ENCODE measurements at places on chromosomes 7 and 10.
A peak's percentile ranks its signal among the peaks of the same experiment; 100 is the strongest.

GRCh38 chr10:114308531-114309363, 69.7 kb downstream of the VWA2 start:
- DNase-seq, result no peak

DNA sequence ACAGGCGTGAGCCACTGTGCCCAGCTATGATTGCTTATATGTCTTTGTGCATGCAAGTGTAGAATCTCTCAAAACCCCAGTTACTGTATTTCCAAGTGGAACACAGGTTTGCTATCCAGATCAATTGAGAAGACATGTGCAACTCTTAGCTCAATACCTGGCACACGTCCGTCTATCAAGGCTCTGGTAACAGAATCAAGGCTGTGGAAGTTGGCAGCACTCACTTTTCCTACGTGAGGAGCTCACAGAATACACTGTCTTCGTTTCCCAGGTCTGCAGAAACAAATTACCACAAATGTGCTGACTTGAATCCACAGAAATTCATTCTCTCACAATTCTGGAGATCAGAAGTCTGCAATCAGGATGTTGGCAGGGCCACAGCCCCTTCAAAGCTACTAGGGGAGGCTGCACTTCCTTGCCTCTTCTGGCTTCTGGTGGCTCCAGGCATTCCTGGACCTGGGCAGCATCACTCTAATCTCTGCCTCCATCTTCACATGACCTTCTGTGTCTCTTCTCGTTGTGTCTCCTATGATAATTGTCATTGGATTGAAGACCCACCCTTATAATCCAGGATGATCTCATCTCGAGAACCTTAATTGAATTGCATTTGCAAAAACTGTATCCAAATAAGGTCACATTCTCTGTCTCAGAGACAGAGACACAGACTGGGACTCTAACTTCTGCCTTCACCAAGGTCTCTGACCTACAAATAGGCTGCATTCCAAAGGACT, 84.8 kb upstream of the C7orf33 start:
- no peak for DNase-seq

- DNase-seq, result no peak
Measured at GRCh38 chr7:123397746-123398338, 136.6 kb downstream of the IQUB start.

DNA sequence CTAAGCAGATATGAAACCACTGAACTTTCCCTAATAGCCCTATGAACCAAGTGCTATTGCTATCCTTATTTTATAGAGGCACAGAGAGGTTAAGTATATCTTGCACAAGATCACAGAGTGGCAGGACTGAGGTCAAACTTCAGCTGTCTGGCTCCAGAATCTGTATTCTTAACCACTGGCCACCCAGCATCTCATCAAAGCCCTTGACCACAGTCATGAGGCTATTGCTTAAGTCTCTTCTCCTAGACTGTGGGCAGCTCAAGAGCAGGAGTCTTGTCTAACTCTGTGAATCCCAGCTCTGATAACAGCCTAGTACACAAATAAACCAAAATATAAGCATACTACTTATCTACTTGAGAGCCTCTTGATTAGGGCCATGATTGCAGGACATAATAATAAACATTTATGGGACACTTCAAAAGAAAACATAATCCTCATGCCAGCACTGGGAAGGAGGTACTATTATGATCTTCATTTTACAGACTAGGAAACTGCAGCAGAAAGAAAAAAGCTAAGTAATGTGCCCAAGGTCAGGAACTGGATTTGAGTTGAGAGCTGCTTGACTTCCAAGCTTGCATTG, 22.4 kb upstream of the SMC3 start:
- no peak for DNase-seq

- DNase-seq, result no peak
Measured at GRCh38 chr10:85603151-85603940, 763.2 kb downstream of the GRID1 start.

DNA sequence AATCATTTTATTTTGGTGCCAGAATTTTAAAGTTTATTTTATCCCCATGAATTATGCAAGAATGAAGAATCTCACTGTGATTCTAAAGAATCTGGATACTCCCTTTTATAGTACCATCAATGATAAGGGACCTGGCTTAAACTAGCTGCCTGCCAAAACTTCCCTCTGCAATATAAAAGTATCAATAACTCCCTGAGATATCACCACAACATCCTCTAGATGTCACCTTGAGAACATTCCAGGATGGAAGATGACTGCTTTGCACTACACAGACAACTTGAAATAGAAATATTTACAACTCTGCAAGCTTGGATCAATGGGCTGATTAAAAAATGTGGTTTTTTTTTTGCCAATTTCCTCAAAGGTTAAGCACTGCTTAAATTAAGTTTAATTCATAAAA, 142.1 kb downstream of the SLC25A13 start:
- peak; percentile 3 for DNase-seq

- peak; percentile 14 for DNase-seq
Measured at GRCh38 chr7:127391591-127392181, 822 bp downstream of the ZNF800 start.

- DNase-seq, result no peak
Measured at GRCh38 chr7:80313067-80313626, 178.5 kb downstream of the GNAI1 start.

DNA sequence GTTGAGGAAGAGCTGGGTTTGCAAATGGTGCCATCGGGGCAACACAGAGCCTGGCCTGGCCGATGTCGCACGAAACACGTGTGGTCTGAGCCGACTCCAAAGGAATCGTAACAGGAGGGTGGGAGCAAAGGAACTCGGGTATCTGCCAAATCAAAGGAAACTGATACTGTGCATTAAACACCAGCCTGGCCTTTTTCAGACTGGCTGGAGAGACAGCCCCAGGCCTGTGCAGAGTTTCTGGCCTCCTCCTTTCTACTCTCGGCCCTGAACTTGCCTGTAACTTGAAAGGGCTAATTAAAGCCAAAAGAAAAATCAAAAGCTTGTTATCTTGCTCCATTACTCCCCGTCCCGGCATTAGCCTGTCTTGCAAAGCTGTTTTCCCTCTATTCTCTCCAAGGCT, 71.4 kb downstream of the PLXNA4 start:
- no peak for DNase-seq

DNA sequence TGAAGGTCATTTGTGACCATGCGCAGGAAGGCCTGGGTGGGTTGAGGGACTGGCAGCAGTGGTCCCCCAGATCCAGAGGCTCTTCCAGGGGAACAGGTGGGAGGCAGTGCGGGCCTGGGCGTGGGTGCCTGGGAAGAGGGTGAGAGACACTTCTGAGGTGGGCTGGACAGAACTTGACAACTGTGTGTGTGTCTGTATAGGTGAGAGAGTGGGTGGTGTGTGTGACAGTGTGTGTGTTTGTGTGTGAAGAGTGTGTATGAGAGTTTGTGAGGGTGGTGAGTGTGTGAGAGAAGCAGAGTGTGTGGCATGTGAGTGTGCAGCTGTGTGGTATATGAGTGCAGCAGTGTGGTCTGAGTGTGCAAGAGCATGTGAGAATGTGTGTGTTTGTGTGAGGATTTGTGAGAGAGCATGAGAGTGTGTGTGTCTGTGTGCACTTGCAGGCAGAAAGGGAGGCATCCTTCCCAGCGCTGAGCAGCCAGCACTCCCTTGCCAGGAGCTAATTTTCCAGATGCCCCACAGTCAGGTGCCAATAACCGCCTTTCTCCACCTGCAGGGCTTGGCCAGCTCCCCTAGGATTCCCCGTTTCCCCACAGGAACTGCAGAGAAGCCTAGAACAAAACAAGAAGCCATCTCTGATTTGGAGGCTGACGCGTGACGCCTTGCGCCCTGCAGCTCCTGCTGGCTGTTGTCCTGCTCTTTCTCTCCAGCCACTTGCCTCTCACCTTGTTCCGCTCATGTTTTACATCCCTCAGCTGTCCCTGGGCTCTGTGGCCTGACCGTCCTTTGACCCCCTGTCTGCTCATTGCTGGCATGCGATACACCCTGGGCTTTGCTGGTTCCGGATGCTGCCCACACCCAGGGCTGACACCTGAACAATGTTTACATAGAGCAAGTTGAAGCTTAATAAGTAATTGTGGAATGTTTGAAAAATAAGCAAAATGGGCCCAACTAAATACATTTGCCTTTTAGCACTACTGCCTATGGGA, 88.0 kb downstream of the TMEM178B start:
- DNase-seq, result no peak

DNA sequence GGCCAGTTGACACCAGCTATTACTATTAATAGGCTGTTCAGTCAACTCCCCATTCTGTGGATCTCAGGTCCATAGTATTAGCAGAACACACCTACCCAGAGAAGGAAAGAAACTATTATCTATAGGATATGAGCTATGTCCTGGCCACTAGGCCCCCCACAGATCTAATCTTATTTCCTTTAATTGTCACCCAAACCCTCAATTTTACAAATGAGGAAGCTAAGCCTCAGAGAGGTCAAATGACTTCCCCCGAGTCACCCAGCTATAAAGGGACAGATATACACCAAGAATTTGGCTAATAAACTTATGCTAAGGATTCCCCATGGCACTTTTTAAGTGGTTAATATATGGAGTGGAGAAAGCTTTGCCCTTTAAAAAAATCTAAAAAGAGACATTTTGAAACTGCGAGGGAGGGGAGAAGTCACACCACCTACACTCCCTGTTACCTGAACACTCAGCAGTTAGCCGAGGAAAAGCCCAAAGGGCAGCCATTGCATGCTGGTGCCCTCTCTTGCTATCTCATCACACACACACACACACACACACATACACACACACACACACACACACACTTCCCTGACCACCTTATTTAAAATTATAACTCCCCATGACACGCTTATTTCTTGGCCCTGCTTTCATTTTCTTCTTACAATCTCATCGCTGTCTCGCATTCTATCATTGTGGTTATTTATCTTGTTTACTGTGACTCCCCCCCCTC, 157.0 kb upstream of the ADO start:
- DNase-seq, result no peak

DNA sequence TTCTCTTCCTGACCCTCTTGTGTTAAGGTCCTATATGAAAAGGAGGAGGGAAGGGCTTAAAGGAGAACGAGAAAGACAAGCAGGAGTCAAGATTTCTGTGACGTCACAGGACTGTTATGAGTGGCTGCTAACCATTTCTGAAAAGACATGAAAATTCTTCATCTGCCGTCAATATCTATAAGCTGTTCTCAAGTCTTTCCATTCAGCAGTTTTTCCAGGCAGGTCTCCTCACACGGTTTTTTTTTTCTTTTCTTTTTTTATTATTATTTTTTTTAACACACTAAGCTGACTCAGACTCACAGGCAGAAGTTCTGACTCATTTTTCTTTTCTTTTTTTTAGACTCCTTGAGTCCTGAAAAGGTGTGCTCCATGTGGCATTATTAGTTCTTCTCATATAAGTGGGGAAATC, 72.0 kb downstream of the DGKI start:
- DNase-seq, result peak; percentile 36

DNA sequence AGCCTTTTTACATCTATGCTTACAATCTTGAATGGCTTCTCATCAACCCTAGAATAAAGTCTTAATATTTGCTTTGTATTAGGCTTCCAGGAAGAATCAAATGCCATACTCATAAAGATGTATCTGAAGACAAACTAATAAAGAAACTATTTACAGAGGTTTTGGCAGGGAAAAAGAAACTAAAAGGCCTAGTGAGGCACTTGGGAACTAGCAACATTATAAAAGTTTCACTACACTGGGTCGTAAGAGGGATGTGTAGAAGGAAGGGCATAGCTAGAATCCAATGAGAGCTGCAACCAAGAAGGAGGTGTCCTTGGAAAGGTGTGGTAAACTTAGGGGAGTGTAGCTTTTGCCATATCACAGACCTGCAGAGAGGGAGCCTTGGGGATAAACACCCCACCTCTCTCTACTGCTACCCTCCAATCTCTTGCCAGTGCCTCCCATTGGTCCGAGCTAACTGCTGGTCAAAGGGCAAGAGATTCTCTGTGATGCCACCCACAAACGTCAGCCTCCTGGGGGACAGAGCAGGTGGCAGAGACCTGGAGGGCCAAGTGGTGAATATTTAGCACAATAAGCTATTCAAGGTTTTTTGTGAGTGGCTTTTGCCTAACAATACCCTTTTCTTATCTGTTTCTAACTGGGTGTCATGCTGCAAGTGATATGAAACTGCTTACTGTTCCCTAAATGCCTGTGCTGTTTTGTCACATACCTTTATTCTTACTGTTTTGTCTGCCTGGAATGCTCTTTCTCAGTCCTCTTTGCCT, 60.7 kb downstream of the CPED1 start:
- no peak for DNase-seq

- DNase-seq, result no peak
Measured at GRCh38 chr10:31508234-31508633, 189.2 kb downstream of the ZEB1 start.

DNA sequence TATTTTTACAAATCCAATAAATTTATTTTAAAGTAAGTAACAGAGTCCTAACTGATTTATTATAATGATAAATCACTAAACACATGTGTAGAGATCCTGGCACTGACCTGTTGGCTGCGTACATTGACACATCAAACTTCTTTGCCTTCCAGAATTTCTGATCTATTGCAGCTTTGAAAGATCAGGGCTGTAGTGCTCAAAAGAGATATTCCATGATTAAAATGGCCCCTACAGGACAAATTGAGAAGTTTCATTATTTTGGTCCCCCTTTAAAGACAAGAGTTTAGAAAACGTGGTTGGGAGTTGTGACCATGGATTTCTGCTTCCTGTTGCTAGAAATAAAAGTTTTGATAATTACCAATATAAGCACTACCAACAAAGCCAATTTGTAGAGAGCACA, 87.7 kb upstream of the PDK4 start:
- DNase-seq, result peak; percentile 15

GRCh38 chr7:137757146-137757925, 89.4 kb downstream of the DGKI start:
- DNase-seq, result peak; percentile 41

DNA sequence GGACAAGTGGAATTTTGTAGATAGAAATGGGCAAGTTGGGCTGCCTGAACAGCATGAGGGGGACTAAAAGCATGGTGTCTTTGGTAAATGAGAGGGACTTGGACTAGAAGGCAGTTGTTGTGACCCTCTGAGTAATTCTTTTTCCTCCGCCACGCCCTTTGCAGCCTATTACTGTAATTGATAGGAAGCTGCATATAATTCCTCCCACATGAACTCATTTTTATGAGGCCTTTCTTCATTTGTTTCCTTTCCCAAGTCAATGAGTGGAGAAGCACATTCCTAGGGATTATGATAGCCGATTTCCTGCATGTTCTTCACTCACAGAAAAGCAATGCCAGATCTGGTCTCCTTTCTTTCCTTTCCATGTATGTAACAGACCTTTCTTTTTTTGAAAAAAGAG, 27.7 kb downstream of the ZSCAN25 start:
- DNase-seq, result no peak

DNA sequence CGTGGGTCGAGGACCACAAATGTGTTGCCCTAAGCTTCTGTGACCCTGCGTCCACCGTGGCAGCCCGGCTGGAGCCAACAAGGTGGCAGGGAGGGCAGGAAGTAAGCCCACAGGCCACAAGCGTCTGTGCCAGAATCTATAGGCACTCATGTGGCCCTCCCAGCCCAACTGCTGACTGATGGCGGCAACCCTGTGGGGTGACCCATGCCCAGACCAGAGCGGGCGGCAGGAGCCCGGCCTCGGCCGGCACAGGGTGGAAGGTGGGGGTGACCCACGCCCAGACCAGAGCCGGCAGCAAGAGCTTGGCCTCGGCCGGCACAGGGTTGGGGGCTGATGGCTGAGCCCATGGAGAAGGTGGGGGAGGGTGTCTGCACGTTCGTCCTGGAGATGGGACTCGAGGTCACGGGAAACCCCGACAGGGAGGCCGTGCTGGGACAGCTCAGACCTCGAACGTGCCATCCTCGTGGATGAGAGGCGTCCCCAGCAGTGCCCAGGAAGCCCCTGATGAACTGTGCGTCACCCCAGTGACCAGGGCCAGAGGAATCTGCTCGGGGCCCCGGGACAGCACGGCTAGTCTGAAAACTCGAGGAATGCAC, 181.0 kb downstream of the ELFN1 start:
- no peak for DNase-seq

GRCh38 chr7:13822678-13823077, 166.8 kb downstream of the ETV1 start:
- no peak for DNase-seq
